B cell (primary cell): ENCODE measurements at places on chromosomes 2 and 18. TPM values are rescaled to one million over a fixed set of nuclear protein-coding genes. Genes with fewer than 3 reads are reported as not detected.

SLC5A7 gene
- total RNA-seq = not detected in 2 replicates

DNA sequence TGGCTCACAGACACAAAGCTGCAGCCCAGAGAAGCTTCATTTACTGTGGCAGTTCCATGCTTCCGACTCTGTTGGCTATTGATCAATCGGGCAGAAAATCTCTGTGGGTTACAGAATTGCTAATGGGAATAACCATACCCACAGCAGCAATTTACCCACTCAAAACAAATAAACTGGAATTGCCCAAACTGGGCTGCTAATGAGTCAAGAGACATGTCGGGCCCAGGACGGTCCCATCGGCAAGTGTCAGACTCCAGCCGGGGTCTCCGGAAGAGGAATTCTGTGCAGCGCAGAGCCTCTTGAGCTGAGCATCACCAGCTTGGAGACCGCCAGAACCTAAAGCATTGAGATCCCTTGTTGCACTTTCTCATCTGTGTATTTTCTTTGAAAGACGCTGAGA, 67.8 kb downstream of the TMEM18 start:
- H3K4me3 ChIP-seq = no peak overlapping the region
- DNase-seq = no peak
- H3K36me3 ChIP-seq = no peaks in the 10 kb centered on the region
- no peaks in the 10 kb centered on the region for H3K4me1 ChIP-seq
- no peak overlapping the region for H3K27ac ChIP-seq
- peaks cover 8% of the 10 kb centered on the region for H3K27me3 ChIP-seq

GRCh38 chr18:10322435-10322834, 132.0 kb upstream of the APCDD1 start:
- H3K36me3 ChIP-seq = no peaks in the 10 kb centered on the region
- no peak overlapping the region for H3K27ac ChIP-seq
- H3K4me1 ChIP-seq = peaks cover 2% of the 10 kb centered on the region
- no peaks in the 10 kb centered on the region for H3K27me3 ChIP-seq
- H3K4me3 ChIP-seq = no peak overlapping the region

DNA sequence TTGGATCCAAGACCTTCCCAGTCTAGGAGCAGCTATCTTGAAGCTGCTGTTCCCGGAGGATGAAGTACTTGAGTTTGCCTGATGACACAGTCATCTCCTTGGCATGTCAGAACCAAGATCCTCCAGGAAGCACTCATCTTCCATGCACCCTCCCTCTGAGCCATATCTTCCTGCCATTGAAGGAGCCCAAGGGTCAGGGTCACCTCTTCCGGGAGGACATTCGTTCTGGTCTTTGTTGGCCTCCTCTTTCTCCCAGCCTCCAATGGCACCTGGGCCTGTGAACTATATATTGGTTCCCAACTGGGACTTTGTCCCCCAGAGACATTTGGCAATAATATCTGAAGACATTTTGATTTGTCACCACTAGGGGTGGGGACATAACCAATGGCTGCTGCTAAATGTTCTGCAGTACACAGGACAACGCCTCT, 4.2 kb upstream of the MYO7B start:
- H3K27me3 ChIP-seq = peaks cover 6% of the 10 kb centered on the region
- no peak overlapping the region for H3K4me3 ChIP-seq
- no peak overlapping the region for H3K27ac ChIP-seq
- no peak for DNase-seq
- H3K36me3 ChIP-seq = no peaks in the 10 kb centered on the region

- H3K27me3 ChIP-seq = no peaks in the 10 kb centered on the region
- no peak overlapping the region for H3K4me3 ChIP-seq
- no peaks in the 10 kb centered on the region for H3K4me1 ChIP-seq
- H3K36me3 ChIP-seq = no peaks in the 10 kb centered on the region
- DNase-seq = no peak
Observed at GRCh38 chr18:67932271-67932670, 415.8 kb upstream of the DSEL start.

LINC00305 gene
- not detected in 2 replicates for total RNA-seq

MRPL30 gene
- 18.5 and 21.9 TPM in 2 replicates for total RNA-seq

DNA sequence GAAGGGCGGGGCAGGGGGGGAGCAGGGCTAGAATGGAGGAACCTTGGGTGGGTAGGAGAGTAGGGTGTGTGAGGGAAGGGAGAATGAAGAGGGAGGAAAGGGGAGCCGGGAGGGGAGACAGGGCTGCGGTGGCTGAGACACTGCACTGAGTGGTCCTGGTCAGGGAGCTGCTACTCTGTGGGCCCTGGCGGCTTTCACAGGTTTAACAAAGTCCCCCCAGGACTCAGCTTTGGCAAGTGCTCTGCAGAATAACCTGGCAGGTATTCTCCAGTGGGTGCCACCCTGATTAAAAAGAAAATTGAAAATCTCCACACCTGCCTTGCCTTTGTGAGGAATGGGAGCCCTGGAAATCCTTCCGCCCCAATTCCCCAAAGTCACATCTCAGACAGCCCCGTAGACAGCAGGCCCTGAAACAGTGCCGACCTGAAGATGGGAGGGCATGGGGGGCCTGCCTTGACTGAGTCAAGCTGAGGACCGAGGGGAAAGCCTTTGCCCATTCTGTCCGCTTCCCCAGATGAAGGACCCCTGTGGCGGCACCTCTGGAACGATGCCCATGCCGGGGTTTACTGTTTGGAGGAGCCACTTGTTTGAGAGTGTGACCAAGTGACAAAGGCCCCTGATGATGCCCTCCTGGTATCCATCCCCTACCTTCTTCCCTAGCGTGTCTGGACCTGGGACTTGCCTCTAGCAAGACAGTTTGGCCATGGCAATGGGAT, 43.6 kb upstream of the OTOS start:
- no peak overlapping the region for H3K4me3 ChIP-seq
- H3K4me1 ChIP-seq = no peaks in the 10 kb centered on the region
- H3K27ac ChIP-seq = no peak overlapping the region

DNA sequence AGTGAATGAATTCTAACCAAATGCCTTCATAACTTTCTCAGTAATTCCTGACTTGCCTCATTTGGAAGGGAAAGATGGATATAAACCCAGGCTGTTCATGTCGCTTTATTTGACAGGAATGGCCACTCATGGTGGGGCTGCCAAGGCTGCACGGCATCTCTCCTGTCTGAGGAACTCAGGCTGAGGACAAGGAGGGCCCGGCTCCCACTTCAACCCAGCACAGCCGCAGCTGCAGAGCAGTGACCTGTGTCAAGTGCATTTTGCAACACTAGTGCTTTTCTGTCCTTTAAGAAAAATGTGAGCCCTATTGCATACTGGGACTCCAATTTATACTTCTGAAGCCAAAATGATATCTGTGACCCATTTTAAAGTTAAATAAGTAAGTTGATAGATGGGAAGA, 45.8 kb upstream of the GALR1 start:
- H3K4me3 ChIP-seq = no peak overlapping the region
- H3K4me1 ChIP-seq = peaks cover 4% of the 10 kb centered on the region
- peaks cover 6% of the 10 kb centered on the region for H3K27me3 ChIP-seq
- no peaks in the 10 kb centered on the region for H3K36me3 ChIP-seq
- DNase-seq = no peak
- no peak overlapping the region for H3K27ac ChIP-seq

DNA sequence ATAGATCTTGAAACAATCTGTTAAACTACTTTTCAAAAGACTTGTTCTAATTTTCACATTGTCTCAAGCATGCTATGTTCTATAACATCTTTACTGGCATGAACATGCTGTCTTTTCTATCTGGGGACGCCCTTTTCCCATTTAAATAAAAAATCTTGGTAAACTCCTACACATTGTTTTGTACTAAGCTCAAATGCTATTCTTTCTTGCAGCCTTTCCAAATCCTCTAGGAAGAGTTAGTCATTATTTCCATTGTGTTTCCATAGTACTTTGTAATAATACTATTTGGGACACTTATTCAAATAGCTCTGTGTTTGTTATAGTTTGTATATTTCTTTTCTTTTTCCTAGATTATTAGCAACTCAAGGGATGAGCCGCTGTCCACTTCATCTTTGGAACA, 828.6 kb upstream of the FSHR start:
- no peak overlapping the region for H3K27ac ChIP-seq
- H3K27me3 ChIP-seq = no peaks in the 10 kb centered on the region
- H3K36me3 ChIP-seq = no peaks in the 10 kb centered on the region
- H3K4me3 ChIP-seq = no peak overlapping the region
- DNase-seq = no peak
- H3K4me1 ChIP-seq = no peaks in the 10 kb centered on the region

DNA sequence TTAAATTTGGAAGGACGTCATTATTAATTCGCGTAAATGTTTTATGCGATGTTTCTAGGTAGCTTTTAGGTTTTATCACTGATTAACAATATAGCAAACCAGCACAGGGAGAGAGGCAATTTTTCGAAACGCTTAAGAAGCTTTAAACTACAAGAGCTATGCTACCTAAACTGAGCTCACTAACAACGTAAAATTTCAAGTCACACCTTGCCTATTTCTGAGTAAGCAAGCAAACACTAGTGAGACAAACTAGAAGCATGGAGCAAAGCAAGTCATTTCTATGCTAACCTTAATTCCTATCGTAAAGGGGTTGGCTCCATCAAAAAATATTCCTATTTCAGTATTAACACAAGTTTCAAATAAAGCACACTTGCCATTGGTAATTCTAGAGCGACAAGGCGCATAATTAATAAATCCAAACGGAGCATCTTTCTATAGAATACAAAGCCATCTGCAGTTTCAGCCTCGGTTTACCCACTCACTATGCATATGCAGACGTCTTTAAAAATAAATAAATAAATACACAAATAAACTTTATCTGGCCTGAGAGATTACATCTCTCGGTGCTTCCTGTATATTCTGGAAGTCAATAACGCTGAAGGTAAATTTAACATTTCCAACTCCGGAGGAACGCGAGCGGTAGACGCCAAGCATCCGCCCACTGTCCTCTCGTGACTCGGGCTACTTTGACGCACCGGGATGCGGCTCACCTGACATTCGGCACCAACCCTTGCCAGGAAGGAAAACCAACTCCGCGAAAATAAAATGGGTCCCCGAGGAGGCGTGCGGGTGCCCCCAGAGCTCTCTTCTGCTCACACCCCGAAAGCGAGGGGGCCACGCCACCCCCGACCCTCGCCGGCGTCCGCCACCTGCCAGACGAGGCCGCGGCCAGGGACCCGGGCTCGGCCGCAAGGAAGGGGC, 947 bp downstream of the ITSN2 start:
- no peaks in the 10 kb centered on the region for H3K27me3 ChIP-seq
- DNase-seq = peak; percentile 80
- H3K4me3 ChIP-seq = peak overlapping the region; percentile 75
- no peaks in the 10 kb centered on the region for H3K36me3 ChIP-seq
- H3K4me1 ChIP-seq = peaks cover 40% of the 10 kb centered on the region

GRCh38 chr18:74977041-74977440, 231.9 kb downstream of the PTGR3 start:
- no peak overlapping the region for H3K4me3 ChIP-seq
- peaks cover 3% of the 10 kb centered on the region for H3K36me3 ChIP-seq
- no peaks in the 10 kb centered on the region for H3K4me1 ChIP-seq
- DNase-seq = no peak
- no peak overlapping the region for H3K27ac ChIP-seq

DNA sequence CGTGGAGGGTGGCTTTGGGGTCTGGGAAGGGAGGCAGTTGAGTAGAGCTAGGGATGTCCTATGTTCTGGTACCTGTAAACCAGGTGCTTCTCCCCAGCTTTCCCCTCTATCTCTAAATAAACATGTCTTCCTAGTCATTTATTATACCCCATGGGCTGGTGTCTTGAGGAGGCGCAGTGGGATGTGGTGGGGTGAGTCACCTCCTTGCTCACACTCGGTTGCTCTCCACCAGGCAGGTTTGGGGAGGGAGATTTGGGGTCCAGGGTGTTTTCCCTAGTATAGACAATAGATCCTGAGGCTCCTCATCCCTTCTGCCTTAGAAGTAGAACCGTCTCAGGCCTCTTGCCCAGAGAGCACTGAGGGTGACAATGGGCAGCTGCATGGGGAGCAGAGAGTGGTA, 5.1 kb downstream of the PSD4 start:
- H3K27ac ChIP-seq = peak overlapping the region; percentile 73
- peaks cover 72% of the 10 kb centered on the region for H3K36me3 ChIP-seq
- no peak for DNase-seq

ACVR2A gene
- 2.0 and 2.9 TPM in 2 replicates for total RNA-seq

CYTIP gene
- 327 and 358 TPM in 2 replicates for total RNA-seq

DNA sequence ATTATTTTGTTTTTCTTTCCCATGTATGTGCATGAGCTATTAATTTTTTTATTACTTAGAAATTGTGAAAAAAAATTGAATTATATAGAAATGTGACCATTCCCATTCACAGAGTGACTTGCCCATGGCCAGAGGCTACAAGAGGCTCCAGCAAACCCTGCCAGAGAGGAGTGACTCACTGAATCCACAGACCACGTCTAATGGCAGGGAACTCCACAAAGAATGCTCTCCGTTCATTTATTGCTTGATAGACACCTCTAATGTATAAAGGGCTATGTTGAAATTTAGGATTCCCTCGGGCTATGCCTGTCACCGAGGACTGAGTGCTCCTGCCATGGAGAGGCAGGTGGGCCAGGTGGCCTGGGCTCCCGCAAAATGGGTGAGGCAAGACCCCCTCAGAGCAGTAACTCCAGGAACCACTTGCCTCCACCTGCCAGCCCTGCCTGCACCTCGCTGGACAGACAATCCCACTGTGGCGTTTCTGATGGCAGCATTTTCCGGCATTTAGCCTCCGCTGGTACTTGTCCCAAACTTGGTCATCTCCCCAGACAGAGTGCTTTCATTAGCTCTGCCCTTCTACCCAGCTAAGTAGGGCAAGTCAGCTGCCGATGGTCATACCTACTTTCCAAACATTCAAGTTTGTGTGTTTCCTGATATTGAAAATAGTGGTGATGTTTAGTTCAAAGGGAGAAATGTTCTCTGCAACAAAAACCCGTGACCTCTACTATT, 200.3 kb downstream of the PRKCE start:
- H3K36me3 ChIP-seq = peaks cover 7% of the 10 kb centered on the region
- peaks cover 22% of the 10 kb centered on the region for H3K4me1 ChIP-seq
- no peaks in the 10 kb centered on the region for H3K27me3 ChIP-seq
- no peak for DNase-seq

- no peak overlapping the region for H3K27ac ChIP-seq
- H3K4me1 ChIP-seq = no peaks in the 10 kb centered on the region
- DNase-seq = no peak
- no peaks in the 10 kb centered on the region for H3K36me3 ChIP-seq
Observed at GRCh38 chr2:174846941-174847938, 83.0 kb upstream of the CHRNA1 start.

WIPF1 gene
- 377 and 390 TPM in 2 replicates for total RNA-seq

CLEC4F gene
- not detected in 2 replicates for total RNA-seq

DNA sequence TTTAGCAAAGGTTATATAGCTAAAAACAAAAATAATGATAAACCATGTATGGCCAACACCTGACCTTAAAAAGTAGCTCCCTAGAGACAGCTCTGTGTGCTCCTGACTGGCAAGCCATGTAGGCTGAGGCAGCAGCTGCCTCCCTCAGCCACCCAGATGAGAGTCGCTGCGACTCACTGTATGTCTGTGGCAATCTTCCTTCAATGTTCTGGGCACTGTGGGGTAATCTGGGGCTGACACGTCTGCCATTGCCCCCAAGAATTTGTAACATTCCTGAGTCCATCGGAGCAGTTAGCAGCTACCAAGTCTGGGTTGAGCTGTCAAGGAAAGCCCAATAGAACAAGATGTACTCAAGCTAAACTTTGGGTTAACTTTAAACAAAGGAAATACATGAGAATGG, 106.4 kb upstream of the DAPL1 start:
- H3K27me3 ChIP-seq = no peaks in the 10 kb centered on the region
- H3K27ac ChIP-seq = no peak overlapping the region
- no peak overlapping the region for H3K4me3 ChIP-seq
- no peaks in the 10 kb centered on the region for H3K36me3 ChIP-seq

AQP12B gene
- not detected in 2 replicates for total RNA-seq

- no peaks in the 10 kb centered on the region for H3K4me1 ChIP-seq
- H3K36me3 ChIP-seq = peaks cover 3% of the 10 kb centered on the region
- no peaks in the 10 kb centered on the region for H3K27me3 ChIP-seq
Observed at GRCh38 chr18:49227441-49228165, 232.8 kb downstream of the DYM start.

HAAO gene
- 17.6 and 21.0 TPM in 2 replicates for total RNA-seq
